ENCODE measurements at places on chromosomes 11 and 22. TPM values are rescaled to one million over a fixed set of nuclear protein-coding genes. Genes with fewer than 3 reads are reported as not detected.

The ART1 gene
- total RNA-seq, result not detected

- no peak for DNase-seq
Observed at GRCh38 chr11:126701520-126701897, 299.1 kb downstream of the KIRREL3 start.

GRCh38 chr11:111796696-111797095 is 30.5 kb upstream of the PPP2R1B start:
- no peak for DNase-seq

- no peak for DNase-seq
Observed at GRCh38 chr22:24214467-24215285, 30.2 kb downstream of the GGT5 start.

The BAIAP2L2 gene
- not detected for total RNA-seq

The HOATZ gene
- total RNA-seq, result 2.7 TPM

GRCh38 chr22:24587948-24588347 is 4.9 kb downstream of the LRRC75B start:
- no peak for DNase-seq

DNA sequence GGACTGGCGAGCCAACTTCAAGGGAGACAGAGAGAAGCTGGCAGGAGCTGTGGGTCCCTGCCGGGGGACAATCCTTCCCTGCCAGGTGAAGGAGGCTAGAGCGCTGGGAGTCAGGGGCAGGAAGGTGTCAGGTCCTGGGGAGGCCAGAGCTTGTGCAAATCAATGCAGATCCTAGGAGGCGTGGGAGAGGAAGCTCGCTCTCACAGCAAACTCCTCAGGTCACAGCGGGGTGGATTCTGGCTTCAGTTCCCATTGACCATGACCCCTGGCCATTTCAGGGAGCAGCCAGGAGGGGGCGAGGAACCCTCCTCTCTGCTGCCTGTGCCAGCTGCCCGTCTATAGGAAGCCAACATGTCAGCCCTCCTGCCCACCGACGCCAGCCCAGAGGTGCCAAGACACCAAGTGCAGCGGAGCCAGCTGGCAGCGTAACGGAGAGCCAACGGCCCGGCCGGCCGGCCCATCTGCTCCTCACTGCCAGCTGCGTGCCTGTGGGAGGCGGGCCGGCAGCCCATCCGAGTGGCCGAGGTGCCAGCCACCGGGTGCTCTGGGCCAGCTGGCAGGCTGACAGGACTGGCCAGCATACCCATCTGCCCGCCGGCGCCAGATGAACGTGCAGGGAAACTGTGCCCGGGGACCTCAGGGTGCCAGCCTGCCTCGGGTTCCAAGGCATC is 374.8 kb downstream of the MIAT start:
- DNase-seq, result peak; percentile 34

- DNase-seq, result no peak
Observed at GRCh38 chr11:47464483-47464882, 15.5 kb upstream of the RAPSN start.

GRCh38 chr11:1209371-1210057 is 13.4 kb upstream of the MUC5B start:
- DNase-seq, result no peak

DNA sequence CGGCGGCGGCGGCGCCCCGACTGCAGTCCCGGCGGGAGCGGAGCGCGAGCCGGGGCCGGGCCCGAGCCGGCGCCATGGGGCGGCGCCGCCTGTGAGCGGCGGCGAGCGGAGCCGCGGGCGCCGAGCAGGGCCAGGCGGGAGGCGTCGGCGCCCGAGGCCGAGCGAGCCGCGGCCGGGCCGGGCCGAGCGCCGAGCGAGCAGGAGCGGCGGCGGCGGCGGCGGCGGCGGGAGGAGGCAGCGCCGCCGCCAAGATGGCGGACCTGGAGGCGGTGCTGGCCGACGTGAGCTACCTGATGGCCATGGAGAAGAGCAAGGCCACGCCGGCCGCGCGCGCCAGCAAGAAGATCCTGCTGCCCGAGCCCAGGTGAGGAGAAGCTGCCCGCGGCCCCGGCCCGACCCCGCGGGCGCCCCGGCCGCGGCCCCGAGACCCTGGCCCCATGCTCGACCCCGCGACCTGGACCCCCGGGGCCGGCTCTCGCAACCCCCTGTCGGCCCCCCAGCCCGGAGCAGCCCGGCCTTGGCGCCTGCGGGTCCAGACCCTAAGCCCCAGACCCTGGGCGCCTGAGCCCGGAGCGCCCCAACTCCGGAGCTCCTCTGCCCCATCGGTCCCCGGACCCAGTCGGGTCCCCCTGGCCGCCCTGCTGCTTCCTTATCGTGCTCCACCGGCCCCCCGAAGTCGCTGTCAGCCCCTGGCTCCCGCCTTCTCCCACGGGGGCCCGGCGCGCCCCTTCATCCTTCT is at the start of gene GRK2:
GRK2 (plus strand) TSS at position 25 of the 739 bp plus-strand sequence; CDS start at position 252, 227 bp downstream.
- peak; percentile 46 for DNase-seq

The TBX10 gene
- total RNA-seq, result not detected

The KCNJ4 gene
- 1.1 TPM for total RNA-seq

DNA sequence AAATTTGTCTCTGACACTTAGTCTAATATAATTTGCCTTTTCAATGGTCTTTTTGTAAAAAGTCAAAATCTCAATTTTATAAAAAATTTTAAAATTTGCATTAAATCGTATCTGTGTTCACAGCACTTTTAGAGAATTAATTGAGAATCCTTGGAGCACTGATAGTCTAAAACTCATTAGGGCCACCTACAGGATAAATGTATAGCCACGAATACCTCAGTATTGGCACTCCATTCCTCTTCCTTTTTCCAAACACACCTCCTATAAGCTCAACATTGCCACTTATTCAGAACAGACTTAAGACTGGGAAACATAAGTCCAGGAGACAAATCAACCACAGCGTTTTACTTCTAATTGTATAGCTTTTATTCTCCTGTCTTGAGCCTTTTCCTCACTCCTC is 776.0 kb upstream of the ARHGAP42 start:
- no peak for DNase-seq

DNA sequence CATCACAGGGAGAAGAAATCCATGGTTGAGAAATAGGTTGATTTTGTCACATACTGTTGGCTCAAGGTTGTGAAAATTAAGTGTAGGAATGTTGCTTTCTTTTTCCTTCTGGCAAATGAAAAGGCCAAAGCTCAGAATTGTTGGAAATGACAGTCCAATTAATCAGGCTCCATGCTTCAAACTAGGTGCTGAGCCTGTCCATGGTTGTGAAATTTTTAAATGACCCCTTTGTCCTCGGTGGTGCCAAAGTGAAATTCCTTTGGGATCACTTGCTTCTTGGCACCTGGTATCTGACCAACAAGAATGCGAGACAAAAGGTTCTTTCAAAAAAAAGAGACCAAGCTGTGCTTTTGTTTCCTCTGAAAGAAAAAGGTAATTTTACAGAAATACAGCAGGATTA is 451.9 kb downstream of the ETS1 start:
- DNase-seq, result no peak

DNA sequence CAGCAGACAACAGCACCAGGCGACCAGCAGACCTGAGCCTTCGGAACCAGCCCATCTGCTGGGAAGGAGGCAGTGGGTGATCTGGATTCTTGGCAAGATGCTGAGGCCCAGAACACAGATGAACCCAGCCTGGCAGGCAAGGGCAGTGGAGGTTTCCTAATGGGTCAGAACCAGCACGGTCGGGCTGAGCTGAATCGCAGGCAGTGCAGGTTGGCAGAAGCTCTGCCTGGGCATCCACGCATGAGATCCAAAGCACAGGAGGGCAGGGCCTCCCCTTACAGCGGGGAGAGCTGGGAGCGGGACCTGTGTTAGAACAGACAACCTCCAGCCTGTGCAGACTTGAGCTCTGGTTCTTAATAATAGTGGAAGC is 47.5 kb downstream of the DSCAML1 start:
- no peak for DNase-seq

All from uterus (tissue), 4 donors.